ENCODE measurements at places on chromosomes 1 and 21.

GRCh38 chr1:156418416-156419070 is 49.5 kb downstream of the RHBG start:
- no peak for DNase-seq

DNA sequence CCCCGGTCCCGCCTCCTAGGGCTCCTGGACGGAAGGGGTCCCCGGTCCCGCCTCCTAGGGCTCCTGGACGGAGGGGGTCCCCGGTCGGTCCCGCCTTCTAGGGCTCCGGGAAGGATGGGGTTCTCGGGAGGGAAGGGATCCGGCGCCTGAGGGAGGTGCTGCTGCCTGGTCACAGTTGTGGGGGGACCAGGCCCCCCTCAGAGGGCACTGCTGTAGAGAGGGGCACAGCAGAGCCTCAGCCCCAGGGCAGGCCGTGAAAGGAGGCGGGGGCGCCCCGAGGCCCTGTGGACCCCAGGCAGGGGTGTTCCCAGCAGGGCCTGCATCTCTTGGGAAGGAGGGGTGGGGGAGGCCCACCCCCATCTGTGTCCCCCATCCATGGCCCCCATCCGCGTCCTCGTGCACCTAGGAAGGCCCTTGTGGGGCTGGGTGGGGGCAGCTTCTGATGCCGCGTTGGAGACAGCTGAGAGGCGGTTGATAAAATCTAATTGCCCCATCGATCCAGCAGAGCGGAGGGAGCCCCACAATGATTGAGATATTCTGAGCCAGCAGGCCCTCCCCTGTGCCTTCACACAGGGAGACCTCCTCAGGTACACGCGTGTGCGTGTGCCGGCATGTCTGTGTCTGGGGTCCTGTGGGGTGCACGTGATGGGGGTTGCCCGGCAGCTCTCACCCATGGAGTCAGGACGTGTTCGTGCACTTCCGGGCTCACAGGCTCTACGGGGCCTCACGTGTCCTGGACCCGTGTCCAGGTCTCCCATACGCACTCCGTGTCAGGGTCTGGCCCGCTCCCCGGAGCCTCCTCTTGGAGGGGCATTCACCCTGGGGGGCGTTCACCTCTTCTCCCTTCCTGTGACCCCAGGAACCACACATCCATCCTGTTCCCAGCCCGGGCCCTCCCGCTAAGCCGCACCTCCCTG is 12.9 kb downstream of the SAMD11 start:
- no peak for DNase-seq

DNA sequence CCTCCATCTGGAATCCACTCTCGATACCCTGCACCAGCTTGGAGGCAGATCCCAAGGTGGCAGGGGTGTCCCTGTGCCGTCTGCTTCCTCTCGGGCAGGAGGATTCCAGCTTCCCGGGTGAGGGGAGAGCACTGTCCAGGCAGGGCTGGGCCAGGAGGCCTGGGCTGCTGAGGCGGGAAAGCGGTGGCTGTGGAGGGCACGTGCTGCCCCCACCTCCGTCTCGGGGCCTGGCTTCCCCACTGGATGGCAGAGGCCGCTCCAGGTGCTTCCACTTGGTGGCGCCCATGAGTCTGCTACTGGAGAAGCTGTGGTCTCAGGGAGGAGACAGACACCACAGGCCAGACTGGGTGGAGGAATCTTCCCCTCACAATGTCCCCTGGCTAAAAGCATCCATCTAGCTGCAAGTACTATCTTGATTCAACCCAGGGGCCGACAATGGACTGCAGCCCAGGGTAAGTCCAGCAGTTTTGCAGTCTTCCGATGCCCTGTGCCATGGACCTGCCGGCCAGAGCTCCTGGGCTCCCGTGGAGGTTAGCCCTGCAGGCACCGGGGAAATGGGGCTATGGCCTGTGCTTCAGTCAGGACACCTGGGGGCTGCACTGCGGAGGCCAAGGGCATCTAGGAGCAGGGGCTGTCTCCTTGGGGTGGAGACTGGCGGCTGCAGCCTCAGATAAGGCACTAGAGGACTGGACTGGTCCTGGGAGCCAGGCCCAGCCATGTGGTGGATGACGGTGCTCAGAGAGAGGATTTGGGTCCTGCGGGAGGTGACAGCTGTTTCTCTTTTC is 41.3 kb upstream of the EIF4G3 start:
- DNase-seq, result no peak

- DNase-seq, result no peak
Measured at GRCh38 chr1:58067082-58067481, 479.4 kb downstream of the OMA1 start.

DNA sequence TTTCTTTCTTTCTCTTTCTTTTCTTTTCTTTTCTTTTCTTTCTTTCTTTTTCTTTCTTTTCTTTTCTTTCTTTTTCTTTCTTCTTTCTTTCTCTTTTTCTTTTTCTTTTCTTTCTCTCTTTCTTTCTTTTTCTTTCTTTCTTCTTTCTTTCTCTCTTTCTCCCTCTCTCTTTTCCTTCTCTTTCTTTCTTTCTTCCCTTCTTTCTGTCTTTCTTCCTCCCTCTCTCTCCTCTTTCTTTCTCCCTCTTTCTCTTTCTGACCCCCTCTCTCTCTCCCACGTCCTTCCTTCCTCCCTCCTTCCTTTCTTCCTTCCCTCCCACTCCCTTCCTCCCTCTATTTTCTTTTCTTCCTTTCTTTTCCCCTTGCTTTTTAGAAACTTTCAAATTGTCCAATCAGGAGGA is 333.6 kb downstream of the PAPPA2 start:
- DNase-seq, result no peak

DNA sequence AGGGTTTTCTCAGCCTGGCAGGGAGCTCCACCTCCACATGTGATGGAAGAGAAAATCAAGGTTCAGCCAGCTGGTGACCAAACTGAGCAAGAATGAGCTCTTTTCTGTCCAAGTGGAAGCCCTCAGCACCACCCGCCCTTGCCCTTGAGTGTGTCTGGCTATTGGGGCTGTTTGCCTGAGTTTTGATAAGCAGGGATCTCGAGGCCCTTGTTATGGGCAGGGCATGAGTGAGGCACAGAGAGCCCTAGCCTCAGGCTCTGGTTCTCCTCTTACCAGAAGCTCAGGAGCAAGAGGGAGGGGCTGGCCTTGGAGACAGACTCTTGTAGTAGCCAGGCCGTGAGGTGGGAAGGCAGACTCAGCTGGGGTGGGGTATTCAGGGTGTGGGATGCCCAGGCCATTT is 37.5 kb upstream of the ARF1 start:
- no peak for DNase-seq

DNA sequence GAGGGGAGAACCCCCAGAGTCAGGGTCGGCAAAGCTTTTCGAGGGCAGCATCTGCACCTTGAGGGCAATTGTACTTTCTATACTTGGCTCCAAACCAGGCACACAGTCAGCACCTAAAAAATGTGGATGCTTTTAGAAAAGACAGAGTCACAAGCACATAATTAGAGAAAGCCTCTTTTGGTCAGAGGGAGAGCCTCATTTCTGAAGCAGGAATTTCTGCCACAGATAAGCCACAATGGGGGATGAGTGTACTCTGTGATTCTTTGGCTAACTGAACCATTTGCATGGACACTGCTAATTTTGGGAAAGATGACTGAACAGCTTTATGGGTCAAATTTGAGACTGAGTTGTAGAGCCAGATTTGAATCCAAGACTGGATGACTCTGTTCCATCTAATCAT is 635.7 kb downstream of the KIF26B start:
- no peak for DNase-seq

GRCh38 chr1:212127221-212127620 is 91.7 kb downstream of the DTL start:
- DNase-seq, result no peak

- no peak for DNase-seq
Measured at GRCh38 chr1:2474104-2474844, 1.8 kb upstream of the PLCH2 start.

DNA sequence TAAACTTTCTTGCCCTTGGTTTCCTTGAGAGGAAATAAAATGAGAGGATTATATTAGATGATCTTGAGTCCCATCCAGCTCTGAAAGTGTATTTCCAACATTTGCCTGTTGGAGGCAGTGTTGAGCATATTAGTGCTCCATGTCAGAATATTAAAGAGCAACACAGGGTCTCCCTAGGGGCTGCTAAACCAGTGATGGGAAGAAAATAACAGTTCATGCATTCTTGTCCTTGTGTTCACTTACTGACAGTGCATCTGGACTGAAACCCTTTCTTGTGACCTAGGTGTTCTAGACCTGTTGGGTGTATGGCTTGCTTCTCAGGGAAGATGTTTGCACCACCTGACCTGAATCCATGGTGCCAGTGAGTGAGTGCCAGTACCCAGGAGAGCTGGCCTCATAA is 124.7 kb upstream of the KIAA0040 start:
- no peak for DNase-seq

DNA sequence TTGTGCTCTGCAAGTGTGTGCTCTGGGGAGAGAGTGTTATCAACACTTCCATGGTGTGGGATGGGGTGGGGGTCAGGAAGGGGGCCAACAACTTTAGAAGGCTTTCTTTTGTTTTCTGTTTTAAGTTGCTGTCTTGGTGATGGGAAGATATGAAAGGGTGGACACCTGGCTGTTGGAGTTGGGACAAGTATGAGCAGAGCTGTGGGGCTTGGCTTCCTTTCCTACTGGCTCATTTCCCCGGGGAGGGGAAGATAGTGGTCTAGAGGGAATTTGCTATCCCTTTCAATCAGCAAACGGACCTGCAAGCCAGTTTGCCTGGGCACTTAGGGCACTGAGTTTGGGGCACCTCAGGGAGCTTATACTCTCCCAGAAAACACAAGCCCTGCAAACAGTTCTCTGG is 19.2 kb downstream of the IER5 start:
- no peak for DNase-seq

DNA sequence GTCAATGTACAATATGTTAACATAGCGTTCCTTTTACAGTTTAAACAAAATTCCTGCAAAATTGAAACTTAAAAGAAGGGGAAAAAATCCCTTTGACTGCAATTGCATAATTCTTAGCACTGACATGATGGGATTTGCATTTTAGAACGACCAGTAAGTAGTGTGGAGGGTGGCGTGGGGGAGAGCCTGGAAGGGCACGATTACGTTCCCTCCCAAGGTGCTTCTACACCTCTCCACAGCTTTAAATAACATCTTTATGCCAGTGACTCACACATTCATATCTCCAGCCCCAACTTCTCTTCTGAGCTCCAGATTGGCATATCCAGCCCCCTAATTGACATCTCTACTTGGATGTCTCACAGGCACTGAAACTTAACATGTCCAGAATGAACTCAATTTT is 64.3 kb downstream of the OLFML3 start:
- no peak for DNase-seq

DNA sequence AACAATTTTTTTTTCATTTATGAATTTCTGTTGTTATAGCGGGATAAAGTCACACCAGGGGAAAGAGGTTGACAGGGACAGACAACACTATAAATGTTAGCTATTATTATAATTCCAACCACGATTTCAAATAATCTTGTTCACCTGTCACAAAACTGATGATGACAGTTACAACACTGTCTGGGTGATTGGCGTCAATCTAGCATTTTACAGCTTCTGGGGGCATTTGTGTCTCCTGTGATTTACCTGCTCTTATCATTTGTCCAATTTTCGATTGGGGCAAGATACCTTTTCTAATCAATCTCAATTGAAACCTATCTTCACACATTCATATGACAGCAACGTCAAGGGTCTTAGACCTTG is 44.6 kb upstream of the LYST start:
- no peak for DNase-seq

DNA sequence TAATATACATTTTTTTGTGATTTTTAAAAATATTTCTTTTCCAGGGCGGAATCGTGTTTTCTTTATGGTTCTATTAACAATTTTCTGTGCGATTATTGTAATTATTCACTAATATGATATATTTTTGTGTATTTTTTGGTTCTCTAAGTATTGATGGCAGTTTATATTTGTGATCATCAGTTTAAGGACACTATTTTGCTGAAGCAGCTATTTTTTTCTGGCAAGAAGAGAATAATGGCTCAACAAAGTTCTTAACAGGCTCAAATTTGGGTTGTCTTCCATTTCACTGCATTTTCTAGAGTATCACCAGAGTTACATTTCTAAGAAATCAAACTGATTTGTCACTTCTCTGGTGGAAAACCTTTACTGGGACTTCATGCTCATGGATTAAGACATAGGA is 178.4 kb downstream of the HS2ST1 start:
- DNase-seq, result no peak

DNA sequence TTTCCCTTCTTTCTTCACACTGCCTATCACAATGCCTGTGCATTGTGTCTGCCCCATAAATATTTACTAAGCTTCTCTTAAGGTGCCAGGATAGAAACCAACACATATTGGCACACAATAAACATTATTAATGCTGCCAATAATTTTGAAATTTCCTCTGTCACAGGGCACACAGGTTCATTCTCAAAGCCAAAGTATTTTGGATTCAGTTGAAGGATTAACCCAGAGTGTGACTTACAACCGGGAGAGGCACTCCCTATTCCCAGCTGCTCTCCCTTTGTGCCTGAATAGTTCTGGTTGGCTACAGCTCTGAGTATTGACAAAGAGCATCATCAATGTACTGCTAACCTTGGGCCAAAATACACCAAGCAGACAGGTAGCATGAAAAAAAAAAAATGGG is 46.6 kb upstream of the ATP1A1 start:
- no peak for DNase-seq

DNA sequence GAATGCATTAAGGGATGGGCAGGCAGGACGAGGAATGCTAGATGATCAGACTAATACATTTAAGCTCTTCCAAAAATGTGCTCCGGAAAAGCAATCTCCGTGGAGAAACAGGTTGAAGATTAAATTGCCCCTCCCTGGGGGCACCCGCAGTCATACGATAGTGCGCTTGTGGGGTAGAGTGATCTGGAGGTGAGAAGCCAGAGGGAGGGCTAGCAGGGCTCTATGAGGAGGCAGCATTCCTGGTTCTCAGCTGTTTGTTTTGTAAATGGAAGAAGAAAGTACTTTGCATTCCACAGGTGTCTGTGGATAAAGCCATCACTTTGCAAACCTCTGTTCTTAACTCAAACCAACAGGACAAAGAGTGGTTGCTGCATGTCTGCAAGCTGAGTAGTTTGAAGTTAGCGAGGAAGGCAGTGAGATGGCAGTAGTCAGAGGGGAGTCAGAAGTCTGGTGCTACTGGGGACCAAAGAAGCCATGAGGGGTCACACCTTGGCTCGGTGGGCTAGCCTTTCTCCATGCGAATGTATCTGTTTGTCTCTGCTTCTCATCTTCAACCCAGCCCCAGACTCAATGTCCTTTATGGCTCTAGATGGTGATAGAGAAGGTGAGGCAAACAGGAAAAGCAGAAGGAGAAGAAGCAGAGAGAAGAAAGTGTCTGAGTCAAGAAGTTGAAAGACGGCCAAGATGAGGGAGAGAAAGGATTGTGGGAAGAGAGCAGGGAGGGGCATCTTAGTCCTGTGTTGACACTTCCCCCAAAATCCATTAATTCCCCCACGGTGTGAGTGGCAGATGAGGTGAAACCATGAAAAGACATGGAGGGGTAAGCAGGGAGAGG is 65.2 kb upstream of the GJA8 start:
- DNase-seq, result no peak

DNA sequence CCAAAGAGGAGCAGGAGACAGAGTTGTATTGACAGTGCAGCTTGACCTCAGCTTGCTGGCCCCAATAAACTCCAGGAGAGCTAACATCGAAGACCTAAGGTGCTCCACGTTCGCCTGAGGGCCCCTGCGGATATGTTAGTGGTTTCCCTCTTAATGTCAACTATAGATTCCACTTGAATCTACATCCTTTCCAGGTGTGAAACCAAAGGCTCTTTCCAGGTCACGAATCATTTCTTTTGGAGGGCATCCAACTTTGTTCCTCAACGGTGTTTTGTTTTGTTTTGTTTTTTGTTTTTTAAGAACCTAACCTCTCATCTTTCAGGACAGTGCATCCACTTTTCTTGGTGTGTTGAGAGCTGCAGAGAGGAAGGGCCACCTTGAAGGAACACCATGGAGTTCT is 267.6 kb upstream of the SGIP1 start:
- DNase-seq, result no peak

- DNase-seq, result no peak
Measured at GRCh38 chr1:207049974-207050391, 1.0 kb downstream of the YOD1 start.

Measured in right renal pelvis (tissue), 4 donors.